ENCODE measurements at places on chromosomes 2 and 18.

GRCh38 chr2:238571661-238572372, 145.1 kb downstream of the ASB1 start:
- no peak for DNase-seq

GRCh38 chr2:40095000-40095399, 315.9 kb upstream of the THUMPD2 start:
- no peak for DNase-seq

DNA sequence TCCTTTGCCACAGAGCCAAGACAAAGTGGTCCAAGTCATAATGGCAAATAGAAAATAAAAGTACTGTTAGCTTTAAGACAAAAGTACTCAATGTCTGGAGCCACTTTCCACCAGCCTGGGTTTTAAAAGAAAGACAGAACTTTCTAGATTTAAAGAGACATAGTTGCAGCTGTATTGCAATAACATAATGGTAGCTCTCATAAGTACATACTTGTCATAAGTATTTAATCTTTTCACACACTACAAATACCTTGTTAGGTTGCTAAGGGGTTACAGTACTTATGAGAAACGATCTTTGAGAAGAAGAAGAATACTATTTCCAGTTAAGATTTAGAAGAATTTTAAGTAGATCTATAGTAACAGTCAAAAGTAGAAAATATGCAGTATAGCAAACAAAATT, 28.9 kb upstream of the AQP4 start:
- no peak for DNase-seq

- DNase-seq = no peak
These were observed 6.4 kb upstream of the SLC8A1 start for GRCh38 chr2:40458271-40458794.

GRCh38 chr2:98514879-98515249, 70.2 kb downstream of the INPP4A start:
- no peak for DNase-seq

DNA sequence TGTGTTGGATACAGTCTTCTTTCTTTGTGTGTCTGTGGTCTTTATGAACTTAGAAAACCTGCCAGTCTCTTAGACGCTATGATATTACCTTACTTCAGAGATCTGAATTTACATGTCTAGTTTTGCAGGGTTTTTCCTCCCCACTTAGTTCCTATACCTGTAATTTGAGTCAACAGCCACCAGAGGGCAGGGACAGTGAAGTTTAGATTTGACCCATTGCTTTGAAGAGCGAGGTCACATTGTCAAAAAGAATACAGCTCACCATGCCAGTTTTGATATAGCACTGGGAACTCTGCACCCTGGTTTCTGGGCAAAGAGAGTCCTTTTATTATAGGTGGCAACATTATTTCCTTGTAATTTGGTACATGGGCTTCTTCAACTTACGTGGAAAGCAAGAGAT, 102.3 kb downstream of the MAPK4 start:
- peak; percentile 24 for DNase-seq

- DNase-seq = no peak
These were observed 70.3 kb upstream of the ZSWIM2 start for GRCh38 chr2:186919296-186919695.

GRCh38 chr2:52054824-52055223, 1022.9 kb upstream of the NRXN1 start:
- DNase-seq = no peak

DNA sequence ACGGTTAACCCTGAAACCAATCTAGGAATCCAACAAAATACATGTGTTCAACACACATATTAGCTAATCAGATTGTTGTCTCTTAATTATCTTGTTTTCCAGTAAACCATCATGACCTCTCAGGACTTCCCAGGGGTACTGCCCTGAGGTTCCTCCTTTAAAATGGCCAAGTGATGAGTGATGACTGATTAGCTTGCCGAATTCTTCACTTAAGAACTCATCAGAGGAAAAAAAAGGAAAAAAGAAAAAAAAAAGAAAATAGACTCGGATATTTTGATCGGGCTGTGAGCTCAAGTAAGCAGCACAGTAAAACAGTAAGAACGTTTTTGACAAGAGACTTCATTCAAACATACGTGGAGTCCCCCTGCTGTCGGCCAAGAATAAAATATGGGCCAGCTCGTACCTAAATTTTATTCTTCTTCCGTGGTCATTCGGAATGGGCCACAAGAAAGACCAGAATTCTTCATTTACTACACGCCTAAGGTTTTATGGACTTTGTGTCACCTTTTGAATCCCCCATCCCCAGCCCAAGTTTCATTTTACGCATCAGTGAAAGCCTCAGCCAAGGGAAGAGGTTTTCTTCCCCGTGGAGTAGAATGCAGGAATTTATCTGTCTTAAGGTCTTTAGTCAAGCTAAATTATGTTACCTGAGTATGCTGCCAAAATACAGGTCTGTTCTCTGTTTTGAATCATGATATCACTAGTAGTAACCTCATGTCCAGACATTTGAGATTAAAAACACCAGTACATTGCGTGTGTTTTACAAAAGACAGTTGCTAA, 40.5 kb downstream of the COLEC12 start:
- no peak for DNase-seq

- DNase-seq = no peak
These were observed 18.4 kb upstream of the YES1 start for GRCh38 chr18:830315-830901.

DNA sequence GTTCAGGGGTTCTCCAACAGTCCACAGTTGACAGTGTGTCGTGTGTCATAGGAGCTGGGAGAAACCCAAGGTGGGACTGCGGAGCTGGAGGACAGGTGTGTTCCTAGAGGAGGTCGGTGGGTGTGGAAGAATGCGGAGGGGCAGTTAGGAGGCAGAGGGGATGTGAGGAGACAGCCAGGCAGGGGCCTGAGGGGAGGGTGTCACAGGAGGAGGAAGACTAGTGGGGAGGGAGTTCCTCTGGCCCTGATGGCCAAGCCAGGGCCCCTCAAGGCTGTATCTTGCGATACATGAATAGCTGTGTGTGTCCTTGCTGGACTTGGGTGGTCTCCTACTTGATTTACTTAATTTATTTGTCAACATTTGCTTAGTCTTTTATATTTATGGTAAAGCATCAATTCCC, 519.6 kb upstream of the HS6ST1 start:
- DNase-seq = no peak

- DNase-seq = no peak
These were observed 174.5 kb upstream of the ZEB2 start for GRCh38 chr2:144694456-144694855.

DNA sequence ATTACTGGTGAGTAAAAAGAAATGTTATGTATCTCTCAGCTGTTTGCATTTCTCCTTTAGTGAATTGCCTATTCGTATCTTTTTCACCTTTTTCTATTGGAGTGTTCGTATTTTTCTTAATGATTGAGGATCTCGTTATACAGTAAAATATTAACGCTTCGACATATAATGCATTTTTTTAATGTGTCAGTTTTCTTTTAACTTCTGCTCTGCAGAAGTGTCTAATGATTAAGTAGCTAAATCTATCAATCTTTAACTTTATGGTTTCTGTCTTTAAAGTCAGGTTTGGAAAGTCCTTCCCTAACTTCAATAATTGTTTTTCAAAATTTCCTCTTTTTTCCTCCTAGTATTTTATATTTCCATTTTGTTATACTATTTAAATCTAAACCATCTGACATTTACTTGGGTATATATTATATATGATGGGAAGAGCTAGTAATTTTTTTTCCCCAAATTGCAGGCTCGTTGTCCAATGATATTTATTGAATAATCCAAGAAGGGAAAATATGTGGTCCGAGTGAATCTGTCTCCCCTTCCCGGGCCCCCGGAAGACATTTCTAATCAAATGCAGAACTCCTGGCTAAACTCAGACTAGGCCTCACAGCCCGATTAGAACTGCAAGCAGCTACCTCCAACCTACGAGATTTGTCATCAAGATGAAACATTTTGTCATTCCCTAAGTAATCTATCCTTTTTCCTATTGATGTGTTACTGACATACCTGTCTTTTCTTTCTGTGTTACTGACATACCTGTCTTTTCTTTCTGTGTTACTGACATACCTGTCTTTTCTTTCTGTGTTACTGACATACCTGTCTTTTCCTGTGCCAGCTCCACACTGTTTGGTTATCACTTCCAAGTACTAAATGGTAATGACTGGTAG, 17.2 kb downstream of the PCBP1 start:
- DNase-seq = no peak

DNA sequence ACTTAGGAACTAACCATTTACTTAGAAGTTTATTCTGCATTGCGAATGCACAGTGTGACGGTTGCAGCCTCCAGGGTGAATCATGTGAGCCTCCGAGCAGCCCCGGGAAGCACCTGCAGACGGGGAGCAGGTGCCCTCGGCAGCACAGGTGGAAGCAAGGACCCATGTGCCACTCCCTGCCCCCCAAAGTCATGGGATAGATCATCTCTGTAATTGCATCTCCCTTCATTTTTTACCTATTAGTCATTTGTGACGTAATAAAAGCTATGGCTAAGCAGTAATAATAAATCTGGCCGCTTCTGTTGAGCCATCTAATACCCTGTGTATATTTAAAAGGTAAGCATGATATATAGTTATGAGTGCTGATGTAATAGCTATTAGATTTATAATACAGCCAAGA, 97.2 kb downstream of the PTGR3 start:
- no peak for DNase-seq

DNA sequence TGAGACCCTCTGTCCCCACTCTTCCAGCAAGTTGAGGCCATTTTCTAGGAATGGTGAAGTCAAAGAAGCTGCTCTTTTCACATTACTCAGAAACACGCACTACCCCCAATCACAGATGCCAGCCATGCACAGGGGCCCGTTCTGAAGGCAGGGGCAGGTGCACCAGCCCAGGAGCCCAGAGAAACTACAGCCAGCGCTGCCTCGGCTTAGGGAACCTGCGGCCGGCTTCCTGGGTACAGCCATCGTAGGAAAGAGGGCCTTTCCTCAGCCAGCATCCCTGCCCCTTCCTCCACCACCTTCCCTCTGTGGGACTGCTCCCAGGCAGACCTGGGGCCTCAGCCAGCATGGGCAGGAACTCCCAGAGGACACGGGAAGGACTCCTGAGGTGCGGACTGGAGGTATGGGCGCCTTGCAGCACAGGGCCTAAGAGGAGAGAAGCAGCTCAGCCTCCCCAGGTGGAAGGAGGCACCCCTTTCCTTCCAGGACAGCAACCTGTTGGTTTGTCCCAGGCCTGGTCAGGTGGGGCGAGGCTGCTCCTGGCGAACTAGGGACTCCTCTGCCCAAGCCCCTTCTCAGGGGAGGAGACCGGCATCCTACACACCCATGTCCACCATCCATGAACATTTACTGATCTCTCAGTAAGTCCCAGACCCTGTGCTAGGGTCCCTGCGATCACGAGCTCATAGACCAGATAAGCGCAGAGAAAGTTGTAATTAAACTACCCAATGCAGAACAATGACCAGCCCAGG, 99.0 kb upstream of the ID2 start:
- no peak for DNase-seq

DNA sequence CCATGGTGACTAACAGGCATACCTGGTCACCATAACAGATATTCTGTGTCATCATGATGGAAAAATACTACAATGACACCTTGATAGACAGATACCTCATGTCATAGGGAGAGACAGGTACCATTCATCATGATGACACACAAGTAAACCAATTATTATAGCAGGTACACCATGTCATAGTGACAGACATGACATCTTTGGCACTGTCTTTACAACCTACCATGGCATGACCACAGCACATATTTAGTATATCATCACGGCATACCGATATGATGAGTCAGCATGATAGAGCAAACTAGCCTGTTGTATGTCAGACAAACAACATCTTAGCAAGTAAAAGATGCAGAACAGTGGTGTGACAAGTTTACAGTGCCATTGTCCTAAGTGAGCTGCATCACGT, 101.3 kb upstream of the KLHL29 start:
- no peak for DNase-seq

DNA sequence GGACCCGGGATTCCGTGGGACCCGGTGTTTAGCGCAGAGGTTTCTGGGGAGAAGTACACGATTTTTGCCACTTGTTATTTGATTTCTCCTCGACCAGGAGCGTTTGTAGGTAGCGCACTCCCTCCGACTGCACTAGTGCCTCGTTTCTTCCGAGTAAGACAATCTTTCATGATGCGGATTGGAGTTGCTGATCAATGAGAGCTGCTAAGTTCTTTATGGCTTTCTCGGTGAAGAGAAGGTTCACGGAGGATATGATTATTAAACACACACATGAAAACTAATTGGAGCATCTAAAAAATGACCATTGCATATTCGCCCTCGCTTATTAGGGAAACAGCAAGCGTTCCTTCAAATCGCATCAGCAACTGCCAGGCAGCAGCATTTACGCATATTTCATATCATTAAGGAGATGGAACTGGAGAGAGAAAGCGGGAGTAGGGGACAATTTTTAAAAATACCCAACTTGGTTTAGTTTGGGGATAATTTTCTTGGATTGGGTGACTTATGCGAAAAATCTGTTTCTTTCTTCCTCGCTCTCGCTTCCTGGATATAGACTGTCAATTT, 616 bp downstream of the EML6 start:
- DNase-seq = no peak

GRCh38 chr2:16271231-16271896, 331.0 kb downstream of the MYCN start:
- no peak for DNase-seq

DNA sequence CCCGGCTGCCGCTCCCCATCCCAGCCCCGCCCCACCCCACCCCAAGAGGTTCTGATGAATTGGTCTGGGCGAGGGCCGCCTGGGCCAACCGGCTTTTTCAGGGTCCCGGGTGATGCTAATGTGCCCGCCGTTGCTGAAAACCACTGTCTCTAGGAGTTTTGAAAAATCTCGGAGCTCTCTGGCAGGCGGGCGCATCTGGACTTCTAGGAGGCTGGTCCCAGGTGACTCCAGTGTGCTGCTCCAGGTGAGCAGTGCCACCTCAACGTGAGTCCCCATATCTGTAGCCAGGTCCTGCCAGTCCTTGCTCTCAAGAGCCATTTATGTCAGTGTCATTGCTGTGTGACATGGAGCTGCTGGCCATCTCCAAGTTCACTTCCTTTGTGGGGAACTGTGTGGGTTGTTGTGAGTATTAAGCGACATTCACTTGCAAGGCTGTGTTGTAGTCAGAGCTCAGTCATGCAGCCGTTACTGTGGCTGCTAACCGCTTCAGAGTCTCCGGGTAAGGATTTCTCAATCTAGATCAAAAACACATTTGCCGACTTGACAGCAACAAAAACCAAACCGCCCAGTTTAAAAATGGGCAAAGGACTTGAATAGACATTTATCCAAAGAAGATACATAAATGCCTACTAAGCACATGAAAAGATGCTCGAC, at the start of gene RFX8:
Gene RFX8 (minus strand): TSS at position 382 of the 654 bp plus-strand sequence. CDS start 8,264 bp downstream, outside the sequence.
- no peak for DNase-seq
